Spleen (tissue), 13 donors: ENCODE measurements at places on chromosomes 4 and X.

DNA sequence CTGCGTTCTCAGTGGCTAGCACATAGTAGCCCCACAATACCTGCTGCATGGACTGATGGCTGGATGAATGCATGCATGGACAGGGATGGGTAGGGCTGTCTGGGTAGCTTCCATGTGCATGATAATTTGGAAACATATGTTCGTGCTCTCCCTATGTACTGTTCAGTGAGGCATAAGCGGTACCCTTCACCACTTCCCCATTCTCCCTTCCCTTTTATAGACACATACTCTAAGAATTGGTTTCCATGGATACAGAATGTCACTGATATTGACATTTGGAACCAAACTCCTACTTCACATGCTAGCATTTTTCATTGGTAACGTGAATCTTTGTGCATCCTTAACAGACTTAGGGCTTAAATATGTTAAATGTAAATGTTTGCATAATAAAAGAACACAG lies 20.4 kb downstream of the USP46 start:
- DNase-seq, result no peak

DNA sequence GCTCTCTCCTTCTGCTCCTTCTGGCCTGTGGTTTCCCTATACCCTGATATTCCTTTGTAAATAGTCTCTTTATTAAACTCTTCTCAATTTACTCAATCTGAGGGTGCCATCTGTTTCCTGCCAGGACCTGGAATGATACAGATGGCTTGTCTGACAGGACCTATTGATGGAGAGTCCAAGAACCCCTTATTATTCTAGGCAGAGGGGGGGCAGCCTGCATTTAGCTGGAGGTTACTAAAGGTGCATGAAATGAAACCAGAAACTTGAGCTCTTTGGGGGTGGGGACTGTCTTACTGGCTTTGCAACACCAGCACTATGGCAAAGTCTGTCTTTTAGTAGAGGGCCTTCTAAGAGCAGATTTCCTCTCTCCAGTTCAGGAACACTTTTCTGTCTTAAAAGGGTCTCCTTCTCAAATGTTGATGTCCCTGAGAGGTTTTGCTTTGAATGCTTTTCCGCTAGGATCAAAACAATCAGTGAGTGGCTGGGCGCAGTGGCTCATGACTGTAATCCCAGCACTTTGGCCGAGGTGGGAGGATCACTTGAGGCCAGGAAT lies 162.5 kb upstream of the MED14 start:
- no peak for DNase-seq

GRCh38 chr4:73479323-73479722 lies 2.2 kb upstream of the AFM start:
- DNase-seq, result no peak

GRCh38 chrX:115581759-115582615 lies 21.0 kb downstream of the PLS3 start:
- no peak for DNase-seq

- no peak for DNase-seq
These were observed 93.5 kb upstream of the UCP1 start for GRCh38 chr4:140662082-140662869.

- DNase-seq, result no peak
These were observed 519.2 kb downstream of the ARAP2 start for GRCh38 chr4:35725131-35725530.

DNA sequence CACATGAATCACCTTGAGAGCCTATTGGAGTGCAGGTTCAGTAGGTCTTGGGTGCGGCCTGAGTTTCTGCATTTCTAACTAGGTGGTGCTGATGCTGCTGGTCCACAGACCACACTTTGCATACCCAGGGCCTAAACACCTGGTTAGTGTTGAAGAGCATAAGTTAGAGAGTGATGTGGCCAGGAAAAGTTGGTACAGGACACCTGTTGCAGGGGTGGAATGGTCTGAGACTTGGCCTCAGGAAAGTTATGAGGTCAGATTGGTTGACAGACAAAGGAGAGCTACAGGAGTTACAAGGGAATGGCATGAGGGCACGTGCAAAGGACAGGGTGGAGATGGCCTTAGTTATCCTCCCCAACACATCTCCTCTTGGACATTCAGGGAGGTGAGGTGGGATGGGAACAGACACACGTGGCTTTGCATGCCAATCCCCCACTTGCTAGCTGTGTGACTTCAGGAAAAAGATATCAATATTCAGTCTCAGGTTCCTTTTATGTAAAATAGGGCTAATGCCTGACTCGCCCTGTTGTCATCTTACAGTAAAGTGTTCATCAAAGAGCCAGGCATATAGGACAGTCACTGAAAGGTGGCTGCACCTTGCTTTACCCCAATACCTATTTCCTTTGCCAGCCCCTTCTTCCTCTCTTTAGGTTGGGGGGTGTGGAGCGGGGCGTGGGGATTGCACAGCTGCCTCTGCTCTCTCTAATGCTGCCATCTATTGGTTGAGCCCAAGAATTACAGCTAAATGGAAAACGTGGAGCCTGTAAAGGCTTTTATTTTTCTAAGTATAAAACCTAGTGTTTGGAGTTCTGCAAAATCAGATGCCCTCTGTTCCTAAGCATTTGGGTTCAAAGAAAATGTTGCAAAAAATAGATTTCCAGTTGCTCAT lies 47.5 kb downstream of the ATG4A start:
- DNase-seq, result no peak

DNA sequence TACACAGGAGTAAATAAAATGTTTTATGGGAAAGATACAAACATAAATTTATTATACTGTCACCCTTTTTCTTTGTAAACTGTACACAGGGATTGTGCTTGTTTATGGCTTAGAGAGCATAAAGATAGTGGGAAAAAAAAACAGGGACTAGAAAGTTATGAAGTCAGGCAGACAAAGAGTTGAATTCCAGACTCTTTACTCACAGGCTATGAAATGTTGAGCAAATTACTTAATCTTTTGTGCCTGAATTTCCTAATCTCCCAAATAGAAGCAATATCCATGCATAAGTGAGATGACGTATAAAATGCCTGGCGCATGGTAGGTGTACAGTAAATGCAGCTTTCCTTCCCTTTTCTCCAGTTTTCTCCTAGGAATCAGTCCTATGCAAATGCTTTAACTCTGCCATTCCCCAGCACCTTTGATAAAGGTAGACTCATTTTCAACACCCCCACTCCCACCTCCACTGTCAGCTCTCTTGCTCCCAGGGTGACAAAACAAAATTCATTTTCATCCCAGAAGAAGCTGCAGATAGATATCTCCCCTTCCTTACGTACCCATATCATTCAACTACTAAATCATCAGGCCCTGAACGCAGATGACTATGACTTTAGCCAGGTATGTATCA lies 44.5 kb upstream of the BTC start:
- no peak for DNase-seq

GRCh38 chr4:141807103-141807891 lies 170.9 kb downstream of the IL15 start:
- no peak for DNase-seq

DNA sequence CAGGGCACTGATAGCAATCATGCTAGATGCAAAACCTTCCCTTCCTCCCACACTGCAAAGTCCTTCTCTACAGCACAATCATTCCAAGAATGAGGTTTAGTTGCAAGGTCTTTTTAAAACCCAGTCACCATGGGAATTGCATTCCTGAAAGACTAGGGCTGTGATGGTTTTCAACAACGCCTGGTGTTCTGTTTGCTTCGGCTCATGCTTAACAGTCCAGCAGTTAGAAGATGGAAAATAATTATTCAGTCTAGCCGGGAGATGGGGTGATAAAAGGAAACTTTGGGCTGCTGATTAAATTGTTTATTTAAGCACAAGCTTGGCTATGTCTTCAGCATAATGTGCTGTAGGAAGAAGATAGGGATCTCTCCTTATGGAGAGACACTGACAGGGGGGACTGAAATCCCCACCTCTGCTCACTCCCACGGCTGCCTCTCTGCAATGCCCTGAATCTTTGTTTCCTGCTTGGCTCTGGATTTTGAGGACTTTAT lies 211.4 kb downstream of the MID1IP1 start:
- no peak for DNase-seq

GRCh38 chr4:163665521-163666331 lies 171.2 kb downstream of the TMA16 start:
- no peak for DNase-seq

DNA sequence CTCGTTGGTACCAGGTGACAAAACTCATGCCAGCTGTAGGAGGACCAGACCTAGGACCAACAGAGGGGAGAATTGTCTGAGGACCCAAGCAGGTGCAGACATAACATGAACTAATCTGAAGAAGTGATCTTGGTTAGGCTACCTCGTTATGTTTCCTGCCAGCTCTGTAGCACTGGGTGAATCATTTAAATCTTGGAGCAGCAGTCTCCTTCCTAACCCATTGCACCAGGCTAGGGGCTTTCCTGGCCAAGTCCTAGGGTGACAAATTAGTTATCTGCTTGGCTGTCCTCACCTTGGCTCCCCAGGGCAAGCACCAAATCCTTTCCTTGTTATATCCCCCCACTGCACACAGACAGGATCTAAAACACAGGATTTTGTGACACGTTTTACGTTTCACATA lies 87.8 kb downstream of the WWC2 start:
- no peak for DNase-seq

DNA sequence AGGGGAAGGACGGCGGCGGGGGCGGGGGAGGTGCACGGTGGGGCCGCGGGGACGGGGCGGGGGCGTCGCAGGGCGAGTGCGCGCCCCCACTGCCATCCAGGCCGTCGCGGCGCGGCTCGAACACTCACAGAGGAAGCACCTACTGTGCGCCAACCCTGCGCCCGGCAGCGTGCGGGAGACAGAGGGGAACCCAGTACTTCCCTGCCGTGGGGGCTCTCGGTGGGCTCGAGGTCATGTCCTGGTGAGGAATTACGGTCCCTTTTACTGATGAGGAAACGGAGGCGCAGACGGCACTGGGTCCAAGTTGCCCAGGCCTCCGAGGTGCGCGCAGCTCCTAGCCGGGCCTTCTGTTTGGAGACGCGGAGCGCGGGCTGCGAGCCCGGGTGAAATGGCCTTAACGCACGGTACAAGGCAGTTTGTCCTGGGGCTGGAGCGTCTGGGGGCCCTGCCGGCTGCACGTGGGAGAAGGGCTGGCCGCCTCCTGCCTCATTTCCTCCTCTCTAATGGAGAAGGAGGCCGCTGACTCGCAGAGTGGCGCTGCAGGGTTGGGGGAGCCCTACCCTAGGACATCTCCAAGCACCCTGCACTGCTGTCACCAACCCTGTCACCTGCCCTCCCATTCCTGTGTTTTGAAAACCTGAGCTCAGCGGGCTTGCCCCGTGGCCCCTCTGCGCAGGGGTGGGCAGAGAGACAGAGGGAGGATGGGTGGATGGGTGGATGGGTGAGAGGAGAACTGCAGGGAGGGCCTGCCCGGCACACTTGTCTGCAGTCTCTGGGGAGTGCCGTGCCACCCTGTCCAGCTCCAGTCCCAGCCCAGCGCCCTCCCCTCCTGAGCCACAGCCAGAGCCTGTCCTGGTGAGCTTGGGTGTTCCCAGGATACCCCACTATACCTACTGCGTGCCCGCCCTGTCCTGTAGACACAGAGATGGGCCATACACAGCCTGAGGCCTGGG lies 106.0 kb downstream of the ADRA2C start:
- DNase-seq, result peak; percentile 69

DNA sequence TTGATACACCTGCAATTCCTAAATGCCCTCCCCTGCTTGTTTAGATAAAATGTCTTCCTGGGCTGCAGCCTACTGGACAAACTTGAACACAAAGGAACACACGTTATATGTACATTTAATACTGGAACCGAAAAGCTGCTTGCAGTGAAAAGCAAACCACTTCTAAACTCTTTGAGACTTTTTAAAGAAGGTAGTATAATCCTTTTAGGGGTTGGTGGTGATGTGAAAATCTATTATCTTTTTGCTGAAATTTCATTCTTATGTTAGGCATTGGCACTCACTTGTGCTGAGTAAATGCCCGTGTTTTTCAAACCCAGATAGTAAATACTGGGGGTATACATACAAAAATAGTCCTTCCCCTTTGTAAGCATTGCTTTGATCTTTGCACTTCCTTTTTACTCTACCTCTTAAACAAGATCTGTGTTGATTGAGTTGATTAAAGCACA lies 2.2 kb downstream of the NFKB1 start:
- DNase-seq, result no peak

GRCh38 chr4:8319061-8319460 lies 49.5 kb downstream of the HTRA3 start:
- DNase-seq, result peak; percentile 31

DNA sequence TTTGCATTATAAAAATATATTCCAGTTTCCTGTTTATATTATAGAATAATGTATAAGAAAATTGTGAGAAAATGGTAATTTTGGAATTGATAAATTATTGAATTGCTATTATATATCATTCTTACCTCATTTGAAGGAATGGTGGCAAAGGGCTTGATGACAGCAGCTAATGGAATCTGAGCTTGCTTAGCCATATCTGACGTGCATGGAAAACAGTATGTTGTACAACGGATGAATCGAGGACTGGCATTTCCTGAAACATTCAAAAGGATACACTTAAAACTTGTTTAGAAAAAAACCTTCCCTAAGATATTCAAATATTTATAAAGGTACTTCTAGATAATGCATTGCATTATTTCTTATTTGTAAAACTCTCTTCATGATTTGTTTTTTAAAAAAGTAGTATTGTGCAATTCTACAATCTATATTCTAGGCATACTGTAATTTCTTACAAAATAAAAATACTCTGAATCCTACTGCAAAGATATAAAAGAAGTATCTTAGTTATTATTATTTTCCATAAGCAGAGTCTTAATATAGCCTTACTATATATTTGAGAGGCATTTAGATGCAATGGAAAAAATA lies 38.3 kb downstream of the SEC24D start:
- no peak for DNase-seq

GRCh38 chrX:131874300-131874699 lies 148.8 kb upstream of the STK26 start:
- DNase-seq, result no peak

DNA sequence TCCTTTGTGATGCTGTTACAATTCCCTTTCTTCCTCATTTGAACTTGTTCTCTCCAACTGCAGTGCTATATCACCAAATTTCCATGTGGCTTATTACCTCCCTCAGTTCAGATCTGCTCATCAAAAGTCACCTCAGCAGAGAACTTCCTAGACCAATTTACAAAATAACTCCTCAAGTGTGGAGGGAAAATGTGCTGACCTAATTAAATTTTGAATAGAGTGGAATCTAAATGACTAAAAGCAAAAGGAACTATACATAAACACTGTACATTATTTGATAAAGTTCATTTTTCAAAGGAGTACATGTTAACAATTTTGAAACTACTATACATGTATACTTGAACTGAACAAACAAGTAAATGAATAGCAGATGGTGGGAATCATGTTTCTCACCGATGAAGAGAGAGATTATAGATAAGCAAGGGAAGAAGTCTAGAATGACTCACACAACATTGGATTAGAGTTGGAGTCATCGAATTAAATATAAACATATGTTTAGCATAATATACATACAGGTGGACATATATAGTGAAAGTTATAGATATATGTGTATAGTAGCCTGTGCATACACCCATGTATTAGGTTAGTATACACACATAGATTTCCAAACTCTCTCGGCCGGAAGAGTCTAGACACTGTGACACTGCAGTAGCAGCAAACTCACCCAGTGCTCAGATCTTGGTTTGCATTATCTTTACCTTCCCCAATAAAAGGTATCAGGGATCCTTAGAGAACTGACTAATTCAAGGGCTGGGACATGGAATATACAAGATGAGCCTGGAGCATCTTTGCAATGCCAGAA lies 318.7 kb downstream of the PCDH18 start:
- no peak for DNase-seq

GRCh38 chrX:15549189-15550012 lies 48.8 kb downstream of the BMX start:
- DNase-seq, result no peak
